ENCODE measurements at places on chromosomes 4 and X.
A peak's percentile ranks its signal among the peaks of the same experiment; 100 is the strongest.

DNA sequence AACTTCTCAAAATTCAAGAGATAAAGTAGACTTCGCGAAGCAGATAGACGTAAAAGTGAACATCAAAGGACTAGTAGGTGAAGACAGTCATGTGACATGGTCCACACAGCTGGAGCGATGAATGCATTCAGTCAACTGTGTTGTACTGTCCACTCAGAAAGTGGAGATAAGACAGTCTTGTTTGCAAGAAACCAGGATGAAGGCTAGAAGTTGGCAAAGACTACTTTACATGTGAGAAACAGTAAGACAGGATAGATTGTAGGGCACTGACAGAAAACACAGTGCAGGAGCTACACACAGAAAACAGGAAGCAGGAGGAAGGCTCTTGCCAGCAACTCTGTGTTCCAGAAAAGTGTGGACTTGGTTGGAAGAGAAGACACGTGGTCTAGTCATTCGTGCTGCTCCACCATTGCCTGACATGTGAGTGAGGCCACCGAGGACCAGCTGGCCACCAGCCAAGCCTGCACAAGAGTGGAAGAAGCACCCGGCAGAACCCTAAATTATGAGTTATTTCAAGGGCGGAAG lies 78.9 kb downstream of the FAT1 start:
- no peak for DNase-seq

DNA sequence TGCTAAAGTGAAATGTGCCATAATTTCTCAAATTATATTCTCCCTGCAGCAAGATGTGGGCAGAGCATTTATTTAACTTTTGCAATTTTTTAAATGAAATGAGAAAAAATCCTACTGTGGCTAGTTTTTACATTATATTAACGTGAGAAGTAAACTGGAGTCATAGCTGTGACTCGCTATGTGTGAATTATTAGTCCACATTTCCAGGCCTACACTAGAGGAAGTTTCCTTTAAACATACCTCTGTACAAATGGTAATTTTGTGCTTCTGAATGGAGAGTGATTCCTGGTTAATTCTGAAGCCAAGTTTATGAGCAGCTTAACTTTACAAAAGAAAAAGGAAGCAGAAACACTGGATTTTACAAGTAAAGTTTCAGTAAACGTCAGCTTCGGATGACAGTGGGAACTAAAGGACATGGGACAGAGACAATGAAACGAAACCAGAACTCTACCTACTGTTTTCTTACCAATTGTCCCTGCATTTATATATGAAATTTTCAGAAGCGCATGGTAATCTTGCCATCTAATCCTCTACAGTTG lies 72.4 kb downstream of the FBXO8 start:
- no peak for DNase-seq

DNA sequence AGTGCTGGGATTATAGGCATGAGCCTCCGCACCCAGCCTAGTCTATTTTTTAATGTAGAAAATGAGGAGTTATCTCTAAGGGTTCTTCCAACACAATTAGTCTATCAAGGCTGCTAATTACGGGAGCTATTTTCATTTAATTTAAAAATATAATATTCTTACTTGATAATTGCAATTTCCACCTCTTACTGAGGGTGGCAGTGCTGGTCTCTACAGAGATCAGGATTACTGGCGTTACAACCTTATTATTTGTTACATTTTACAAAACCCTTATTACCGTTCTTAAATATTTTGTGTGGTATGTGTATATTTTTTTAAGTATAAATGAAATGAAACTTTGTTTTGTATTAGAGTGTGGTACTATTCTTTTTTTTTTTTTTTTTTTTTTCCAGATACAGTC lies 17.6 kb upstream of the GK start:
- DNase-seq, result no peak

DNA sequence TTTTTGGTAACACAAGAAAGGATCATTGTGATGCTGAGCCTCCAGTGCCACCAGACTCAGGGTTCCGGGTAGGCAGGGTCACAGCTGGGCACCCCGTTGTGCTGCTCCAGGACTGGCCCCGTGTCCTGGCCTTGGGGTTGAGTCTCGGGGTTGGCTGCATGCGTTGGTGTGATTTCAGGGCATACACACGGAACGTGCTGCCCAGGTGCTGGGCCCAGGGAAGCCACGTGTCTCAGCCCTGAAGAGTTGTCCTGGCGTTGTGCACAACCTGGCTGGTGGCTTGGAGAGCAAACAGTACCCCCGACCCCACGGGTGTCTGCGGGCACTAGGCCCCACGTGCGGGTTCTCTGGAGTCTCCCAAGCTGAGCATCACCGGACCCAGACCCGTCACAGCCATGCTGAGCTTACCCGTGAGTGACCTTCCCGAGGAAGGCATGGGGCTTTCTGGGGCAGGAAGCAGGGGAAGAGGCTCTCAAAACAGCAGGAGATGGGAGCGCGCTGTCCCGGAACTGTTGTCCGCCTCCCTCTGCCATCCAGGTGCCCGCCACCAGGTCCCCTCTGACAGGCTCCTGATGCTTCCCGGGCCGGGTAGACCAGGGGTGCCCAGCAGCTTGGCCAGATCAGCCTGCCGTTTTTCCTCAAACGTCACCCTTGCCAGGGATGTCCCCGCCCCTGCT lies 66.1 kb upstream of the ENPP6 start:
- no peak for DNase-seq

- no peak for DNase-seq
These were observed 1.5 kb downstream of the FRYL start for GRCh38 chr4:48778431-48779094.

DNA sequence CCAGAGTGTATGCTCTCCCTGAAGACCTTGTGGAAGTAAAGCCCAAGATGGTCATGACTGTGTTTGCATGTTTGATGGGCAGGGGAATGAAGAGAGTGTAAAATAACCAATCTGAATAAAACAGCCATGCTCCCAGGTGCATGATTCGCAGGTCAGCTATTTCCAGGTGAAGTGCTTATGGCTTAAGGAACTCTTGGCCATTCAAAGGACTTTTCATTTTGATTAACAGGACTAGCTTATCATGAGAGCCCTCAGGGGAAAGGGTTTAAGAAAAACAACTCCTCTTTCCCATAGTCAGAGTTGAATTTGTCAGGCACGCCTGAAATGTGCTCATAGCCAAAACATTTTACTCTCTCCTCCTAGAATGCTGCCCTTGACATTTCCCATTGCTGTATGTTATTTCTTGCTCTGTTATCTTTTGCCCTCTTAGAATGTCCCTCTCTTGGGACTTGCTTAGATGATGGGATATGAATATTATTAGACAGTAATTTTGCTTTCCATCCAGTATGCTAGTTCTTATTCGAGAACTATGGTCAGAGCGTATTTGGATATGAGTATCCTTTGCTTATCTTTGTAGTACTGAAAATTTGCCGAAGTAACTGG lies 88.6 kb downstream of the PLS3 start:
- DNase-seq, result no peak

DNA sequence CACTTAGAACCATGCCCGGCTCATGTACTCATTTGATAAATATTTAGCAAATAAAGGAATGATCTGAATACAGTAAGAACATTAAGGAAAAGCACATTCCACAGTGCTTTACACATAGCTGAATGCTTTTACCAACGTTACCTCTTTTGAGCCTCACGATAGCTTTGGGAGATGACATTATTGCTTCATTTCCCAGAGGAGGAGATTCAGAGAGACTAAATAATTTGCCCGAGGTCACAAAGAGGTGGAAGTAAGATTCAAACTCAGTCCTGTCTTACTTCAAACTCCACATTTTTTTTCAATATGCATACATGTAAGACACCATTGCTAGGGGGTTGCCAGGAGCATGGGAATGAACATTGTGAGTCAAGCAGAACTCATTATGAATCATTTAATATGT lies 538.5 kb downstream of the BCOR start:
- DNase-seq, result no peak

DNA sequence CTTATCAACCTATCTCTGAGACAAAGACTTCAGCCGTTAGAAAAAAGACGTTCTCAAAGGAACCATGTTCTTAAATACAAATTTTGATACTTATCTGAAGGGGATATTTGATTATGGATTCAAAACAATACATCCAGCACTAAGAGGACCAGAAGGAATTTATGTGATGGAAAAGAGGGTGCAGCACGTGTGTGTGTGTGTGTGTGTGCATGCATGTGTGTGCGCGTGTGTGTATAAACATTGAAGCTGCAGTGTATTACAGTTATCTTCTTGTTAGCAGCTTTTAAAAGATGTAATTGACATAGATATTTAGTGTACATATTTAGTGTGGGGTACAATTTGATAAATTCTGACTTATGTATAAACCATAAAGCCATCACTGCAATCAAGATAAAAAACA lies 44.9 kb downstream of the ANK2 start:
- no peak for DNase-seq

GRCh38 chr4:184764601-184765000 lies 30.7 kb upstream of the CENPU start:
- DNase-seq, result no peak

GRCh38 chr4:100870940-100871772 lies 353.3 kb upstream of the EMCN start:
- no peak for DNase-seq

- no peak for DNase-seq
These were observed 28.3 kb upstream of the MAP9 start for GRCh38 chr4:155405059-155405458.

DNA sequence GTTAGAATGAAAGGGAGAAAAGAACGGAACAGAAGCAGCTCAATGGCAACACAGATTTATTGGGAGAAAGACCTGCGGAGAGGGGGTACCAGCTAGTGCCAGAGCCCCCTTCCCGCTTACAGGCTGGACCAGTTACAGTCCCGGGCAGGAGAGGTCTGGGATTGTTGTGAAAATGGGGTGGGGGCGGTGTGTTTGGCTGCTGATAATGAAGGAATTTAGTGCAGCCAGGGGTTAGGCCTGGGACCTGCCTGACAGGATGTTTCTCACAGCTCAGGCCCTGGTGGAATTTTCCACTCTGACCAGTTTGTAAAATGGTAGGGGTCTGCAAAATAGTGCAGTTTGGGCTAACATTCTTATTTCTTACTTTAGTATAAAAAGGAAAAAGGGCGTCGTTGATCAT lies 75.4 kb upstream of the SPIN4 start:
- no peak for DNase-seq

- DNase-seq, result no peak
These were observed 37.6 kb upstream of the S100G start for GRCh38 chrX:16612257-16612897.

GRCh38 chrX:148501386-148502066 lies 1.1 kb downstream of the AFF2 start:
- DNase-seq, result peak; percentile 55

DNA sequence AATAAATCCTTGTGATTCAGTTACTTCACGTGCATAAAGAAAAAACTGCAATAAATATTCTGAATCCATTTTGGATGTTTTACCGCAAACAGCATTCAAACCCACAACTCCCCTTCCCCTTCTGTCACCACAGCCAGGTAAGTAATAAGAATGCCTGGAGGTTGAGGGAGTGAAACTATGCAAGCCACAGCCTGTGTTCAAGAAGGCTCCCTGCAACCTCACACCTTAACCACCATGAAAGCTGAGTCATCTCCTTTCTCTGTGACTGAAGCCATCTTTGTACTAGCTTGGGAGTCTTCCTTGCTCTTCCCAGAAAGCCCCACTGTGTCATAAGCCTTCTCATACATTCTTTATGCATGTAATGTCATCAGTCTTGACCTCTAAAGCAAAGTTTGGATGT lies 297.0 kb upstream of the PUDP start:
- no peak for DNase-seq

DNA sequence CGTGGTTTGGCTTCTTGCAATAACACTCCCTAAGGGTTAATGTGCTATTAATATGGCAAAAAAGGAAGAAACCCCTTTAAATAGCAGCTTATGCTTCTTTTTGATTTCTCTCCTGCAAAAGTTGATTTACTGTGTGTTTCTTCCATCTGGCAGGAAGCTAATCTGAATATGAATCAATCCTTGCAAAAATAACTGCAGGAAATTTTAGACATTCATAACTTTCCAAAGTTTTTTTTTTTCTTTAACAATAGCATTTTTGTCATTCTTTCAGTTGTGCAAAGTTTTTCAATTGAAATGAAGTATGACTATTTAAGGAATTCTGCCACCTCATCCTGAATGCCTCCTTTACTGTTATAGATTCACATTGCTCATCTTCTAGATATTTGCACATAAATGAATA lies 115.6 kb downstream of the SPANXA1 start:
- no peak for DNase-seq

DNA sequence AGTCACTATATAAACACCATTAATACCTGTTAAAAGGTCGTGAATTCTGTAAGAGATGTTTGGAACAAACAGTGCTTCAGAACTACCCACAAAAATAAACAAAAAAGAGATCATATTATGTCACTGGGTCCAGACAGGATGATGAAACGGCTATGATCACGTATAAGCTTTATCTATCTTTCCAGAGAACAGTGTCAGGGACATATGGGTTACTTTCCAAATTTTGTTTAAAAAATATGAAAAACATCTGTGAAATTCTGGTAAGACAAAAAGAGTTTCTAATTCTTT lies 90.0 kb downstream of the SORBS2 start:
- DNase-seq, result no peak

- DNase-seq, result no peak
These were observed 571.9 kb downstream of the SPOCK3 start for GRCh38 chr4:166662266-166662843.

GRCh38 chrX:3384327-3384726 lies 37.9 kb upstream of the MXRA5 start:
- no peak for DNase-seq

GRCh38 chr4:64000241-64000640 lies 409.0 kb downstream of the TECRL start:
- no peak for DNase-seq

- no peak for DNase-seq
These were observed 52.1 kb upstream of the CDKN2AIP start for GRCh38 chr4:183392377-183392776.

- no peak for DNase-seq
These were observed 24.4 kb downstream of the IGSF1 start for GRCh38 chrX:131264665-131265064.

- DNase-seq, result no peak
These were observed 15.0 kb downstream of the ADD1 start for GRCh38 chr4:2858451-2859217.

GRCh38 chrX:85012098-85012497 lies 8.4 kb downstream of the APOOL start:
- DNase-seq, result no peak

GRCh38 chr4:68865188-68865638 lies 49.4 kb downstream of the UGT2B10 start:
- DNase-seq, result no peak

GRCh38 chrX:106612393-106612763 lies 600 bp downstream of the RADX start:
- peak; percentile 5 for DNase-seq

GRCh38 chrX:124433186-124433585 lies 86.8 kb downstream of the SH2D1A start:
- DNase-seq, result no peak

- no peak for DNase-seq
These were observed 32.1 kb downstream of the HUWE1 start for GRCh38 chrX:53654376-53654775.

- no peak for DNase-seq
These were observed 33.9 kb downstream of the AFF2 start for GRCh38 chrX:148534291-148534690.

Measured in neural progenitor cell (in vitro differentiated cells).